Stimulated activated CD4-positive, alpha-beta T cell treated with anti-CD3 and anti-CD28 coated beads, Interleukin-4, amount 100 ng/mL, for 48 hours (primary cell): ENCODE measurements at places on chromosomes 11 and 22.

GRCh38 chr22:19845054-19845722 is 9.5 kb downstream of the GNB1L start:
- no peak for DNase-seq

- DNase-seq: no peak
These were observed 46.1 kb downstream of the MICAL2 start for GRCh38 chr11:12156301-12157140.

GRCh38 chr22:41469218-41469851 is 418 bp downstream of the ACO2 start:
- peak; percentile 36 for DNase-seq

- no peak for DNase-seq
These were observed 25.9 kb upstream of the SCARF2 start for GRCh38 chr22:20463324-20464095.

DNA sequence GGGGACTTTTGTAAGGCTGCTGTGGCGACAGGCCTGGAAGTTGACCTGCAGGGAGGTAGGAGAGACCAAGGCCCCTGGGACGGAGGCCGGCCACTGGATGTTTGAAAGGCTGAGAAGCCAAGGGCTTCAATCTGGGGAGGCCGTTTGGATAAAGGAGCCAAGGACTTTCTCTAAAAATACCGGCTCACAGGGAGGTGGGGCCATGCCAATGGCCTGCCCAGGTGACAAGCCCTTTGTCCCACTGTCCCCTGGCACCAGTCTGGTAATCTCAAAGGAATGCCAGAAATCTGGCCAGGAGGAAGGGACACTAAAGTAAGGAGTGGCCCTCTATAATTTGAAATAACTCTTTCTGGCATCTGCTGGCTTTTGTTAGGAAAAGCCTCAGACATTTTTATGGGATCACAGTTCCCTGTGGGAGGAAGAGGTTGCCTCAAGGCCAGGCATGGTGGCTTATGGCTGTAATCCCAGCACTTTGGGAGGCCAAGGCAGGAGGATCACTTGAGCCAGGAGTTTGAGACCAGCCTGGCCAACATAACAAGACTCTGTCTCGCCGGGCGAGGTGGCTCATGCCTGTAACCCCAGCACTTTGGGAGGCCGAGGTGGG is 1.9 kb upstream of the CHKA start:
- DNase-seq: no peak

- no peak for DNase-seq
These were observed 674.1 kb downstream of the OPCML start for GRCh38 chr11:132858223-132858622.

GRCh38 chr11:122521626-122522025 is 133.9 kb upstream of the UBASH3B start:
- DNase-seq: no peak

DNA sequence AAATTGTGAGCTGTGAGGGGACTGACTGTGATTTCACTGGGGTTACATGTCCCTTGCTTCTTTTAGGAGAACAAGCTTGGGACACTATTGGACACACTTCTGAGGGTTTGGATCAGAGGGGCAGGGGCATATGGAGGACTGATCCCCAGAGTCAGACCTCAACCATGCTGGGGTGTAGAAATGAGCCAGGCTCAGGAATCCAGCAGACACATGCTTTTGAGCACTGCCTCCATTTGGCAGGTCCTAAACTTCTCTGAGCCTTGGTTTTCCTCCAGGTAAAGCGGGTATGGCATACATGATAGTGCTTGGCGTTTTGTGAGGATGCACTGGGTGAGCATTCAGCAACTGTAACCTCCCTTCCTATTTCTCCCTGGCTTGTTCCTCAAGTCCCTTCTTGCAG is 74.7 kb downstream of the ADAMTS15 start:
- DNase-seq: no peak

- no peak for DNase-seq
These were observed 569.9 kb upstream of the CADM1 start for GRCh38 chr11:116073854-116074837.

GRCh38 chr11:85787168-85787567 is 23.8 kb downstream of the SYTL2 start:
- no peak for DNase-seq

- no peak for DNase-seq
These were observed 103.4 kb upstream of the ASPHD2 start for GRCh38 chr22:26325641-26326040.

GRCh38 chr11:73795925-73796632 is 8.4 kb downstream of the MRPL48 start:
- no peak for DNase-seq

GRCh38 chr22:42962295-42963230 is 52.4 kb downstream of the PACSIN2 start:
- no peak for DNase-seq

DNA sequence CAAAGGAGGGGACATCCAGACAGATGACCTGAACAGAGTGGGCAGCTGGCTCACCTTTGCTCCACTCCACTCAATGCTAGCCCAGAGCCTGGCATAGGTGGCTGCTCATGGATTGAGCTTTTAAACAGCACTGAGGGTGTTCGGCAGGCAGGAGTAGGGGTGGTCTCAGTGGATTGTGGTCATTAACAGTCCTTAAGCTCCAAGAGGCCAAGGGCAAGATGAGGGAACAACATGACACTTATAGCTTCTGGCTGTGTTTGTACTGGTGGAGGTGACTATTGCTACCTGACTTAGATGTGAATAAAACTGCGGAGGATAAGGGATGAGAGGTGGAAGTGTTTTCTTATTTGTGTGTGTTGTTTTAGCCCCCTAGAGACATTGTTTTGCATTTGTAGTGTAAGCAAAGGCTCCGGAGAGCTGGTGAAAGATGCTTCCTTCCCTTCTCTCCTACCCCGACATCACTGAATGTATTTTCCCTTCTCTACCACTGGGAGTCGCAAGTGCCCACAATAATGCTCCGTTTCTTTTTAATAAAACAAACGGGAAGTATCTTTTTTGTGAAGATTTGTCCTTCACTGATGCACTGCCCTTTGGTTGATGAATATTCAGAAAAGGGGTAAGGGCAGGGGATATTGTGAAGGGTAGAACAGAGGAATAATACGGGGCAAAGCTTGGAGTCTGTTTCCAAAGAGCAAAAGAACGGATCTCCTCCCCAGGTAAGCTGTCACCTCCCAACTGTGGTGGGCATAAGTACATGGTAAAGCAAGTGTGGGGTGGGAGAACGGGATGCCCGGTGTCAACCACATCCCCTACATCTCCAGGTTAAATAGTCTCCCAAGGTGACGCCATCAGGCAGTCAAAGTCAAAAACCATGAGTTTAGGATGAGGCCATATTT is 27.5 kb upstream of the MTNR1B start:
- DNase-seq: peak; percentile 2

DNA sequence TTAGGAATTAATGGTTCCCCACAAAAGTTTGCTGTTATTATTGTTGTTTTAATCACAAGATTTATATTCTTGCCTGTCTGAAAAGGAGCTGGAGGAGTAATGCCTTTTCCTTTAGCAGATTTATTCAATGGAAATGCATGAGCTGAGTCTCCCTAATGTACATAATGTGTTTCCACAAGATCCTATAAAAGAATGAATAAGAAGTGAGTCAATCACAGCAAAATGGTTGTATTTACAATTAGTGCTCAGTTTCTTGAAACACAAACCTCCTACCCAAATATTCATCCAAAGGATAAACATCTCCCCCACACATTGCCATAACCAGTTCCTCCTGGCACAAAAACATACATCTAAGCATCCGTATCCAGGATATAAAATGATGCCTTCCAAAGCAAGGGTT is 33.3 kb downstream of the ME3 start:
- DNase-seq: no peak

- no peak for DNase-seq
These were observed 19.4 kb downstream of the RNF185 start for GRCh38 chr22:31179345-31179744.

- no peak for DNase-seq
These were observed 58.1 kb downstream of the CHRDL2 start for GRCh38 chr11:74672956-74673692.

DNA sequence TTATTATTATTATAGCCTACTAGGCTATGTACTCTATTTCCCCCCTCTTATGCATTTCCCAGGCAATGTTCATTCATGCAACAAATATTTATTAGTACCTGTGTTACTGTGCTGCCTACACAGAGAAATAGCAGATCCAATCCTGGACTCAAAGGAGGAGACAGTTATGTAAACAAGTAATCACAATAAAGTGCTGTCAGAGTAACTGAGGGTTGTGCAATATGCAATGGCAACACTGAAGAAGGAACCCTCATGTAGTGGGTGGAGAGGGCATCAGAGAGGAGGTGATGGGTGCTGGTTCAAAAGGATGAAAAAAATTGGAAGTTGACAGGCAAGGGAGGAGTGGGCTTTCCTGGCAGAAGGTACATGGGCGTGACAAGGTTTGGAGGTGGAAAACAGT is 886 bp upstream of the P4HA3 start:
- DNase-seq: no peak

DNA sequence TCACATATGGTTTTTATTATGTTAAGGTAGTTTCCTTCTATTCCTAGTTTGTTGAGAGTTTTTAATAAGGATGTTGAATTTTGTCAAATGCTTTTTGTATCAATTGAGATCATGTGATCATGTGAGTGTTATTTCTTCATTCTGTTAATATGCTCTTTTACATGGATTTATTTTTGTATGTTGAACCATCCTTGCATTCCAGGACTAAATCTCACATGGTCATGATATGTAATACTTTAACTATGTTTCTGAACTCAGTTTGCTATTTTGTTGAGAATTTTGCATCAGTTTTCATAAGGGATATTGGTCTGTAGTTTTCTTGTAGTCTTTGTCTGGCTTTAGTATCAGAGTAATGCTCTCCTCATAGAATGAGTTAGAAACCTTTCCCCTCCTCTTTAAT is 43.2 kb downstream of the KCNQ1 start:
- DNase-seq: no peak

- DNase-seq: no peak
These were observed 713.9 kb downstream of the BRD1 start for GRCh38 chr22:49113758-49114157.

DNA sequence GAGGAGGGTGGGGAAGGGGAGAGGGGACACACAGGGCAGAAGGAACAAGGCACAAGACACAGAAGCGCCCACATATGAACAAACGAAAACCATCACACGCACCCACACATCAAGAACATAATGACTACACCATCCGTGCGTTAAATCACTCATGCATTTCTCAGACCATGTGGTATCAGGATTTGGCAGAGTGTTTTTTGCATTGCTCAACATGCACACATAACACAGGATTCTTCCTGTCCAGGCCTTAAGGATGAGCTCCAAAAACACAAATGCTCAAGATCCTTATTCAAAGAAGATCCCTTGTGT is 309.5 kb downstream of the CADM1 start:
- no peak for DNase-seq

DNA sequence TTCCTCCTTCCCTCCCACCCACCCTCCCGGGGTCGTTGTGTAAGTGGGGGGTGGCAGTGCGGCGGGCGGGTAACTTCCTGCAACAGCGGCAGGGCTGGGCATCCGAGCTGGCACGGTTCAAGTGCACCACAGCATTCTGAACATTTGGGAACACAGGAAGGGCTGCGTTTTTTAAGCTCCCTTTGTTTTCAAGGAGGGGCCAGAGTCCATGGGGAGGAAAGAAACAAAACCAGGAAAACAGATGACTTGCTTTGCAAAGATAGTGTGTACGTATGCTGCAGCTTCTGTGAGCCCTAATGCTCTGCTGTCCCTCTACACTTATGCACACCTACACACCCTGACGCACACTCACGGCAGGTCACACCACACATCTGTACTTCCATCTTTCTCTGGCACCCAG is 152.5 kb downstream of the FBXO7 start:
- DNase-seq: no peak

DNA sequence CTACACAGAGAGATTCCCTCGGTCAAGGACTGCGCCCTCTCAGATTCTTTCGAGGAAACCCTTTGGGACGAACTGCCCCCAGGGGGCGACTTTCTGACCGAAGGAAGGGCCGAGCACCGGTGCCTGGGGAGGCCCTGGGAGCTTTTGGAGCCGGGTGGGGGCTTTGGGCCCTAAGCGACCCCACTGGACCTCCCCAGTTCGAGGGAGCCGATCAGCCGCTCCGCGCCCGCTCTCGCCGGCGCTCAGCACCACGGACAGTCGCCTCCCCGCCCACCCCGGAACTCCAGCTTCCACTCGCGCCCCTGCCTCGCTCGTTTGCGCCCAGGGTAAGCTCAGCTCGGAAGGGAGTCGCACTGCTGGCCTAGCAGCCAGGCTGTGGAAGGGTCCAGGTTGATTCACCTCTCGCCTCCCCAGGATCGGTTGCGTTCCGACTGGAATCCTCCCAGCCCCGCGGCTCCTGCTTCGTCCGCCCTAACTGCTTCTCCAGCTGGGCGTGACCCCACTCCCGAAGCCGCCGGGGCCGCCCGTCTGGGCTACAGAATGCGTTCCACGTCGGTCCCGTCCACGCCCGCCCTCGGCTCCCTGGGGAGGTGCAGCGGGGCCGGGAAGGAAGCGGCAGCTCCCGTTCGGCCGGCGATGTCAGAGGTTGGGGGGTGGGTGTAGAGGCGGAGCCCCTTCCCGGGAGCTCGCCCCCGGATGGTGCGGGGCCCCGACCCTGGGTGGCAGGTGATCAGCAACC is 428 bp downstream of the SCN3B start:
- peak; percentile 25 for DNase-seq

GRCh38 chr11:40797981-40798380 is 661.5 kb downstream of the LRRC4C start:
- DNase-seq: no peak

- DNase-seq: no peak
These were observed 23.6 kb downstream of the KCNJ4 start for GRCh38 chr22:38431266-38432010.

DNA sequence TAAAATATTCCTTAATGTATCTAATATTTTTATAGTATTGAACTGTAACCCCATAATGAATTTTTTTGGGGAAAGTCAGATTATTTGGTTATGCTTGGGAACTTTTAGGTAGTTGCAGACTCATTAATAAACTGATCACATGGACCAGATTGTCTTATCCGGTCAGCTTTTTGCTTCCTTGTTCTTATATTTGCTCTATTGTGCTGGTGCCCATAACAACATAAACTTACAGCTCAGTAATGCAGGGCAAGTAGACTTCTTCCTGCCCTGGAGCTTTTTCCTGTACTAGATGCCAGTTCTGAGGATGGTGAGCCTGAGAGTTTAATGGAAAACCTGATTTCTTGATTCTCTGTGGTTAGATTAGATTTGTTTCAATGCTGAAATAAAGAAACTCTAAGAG is 53.2 kb downstream of the MTMR3 start:
- no peak for DNase-seq

DNA sequence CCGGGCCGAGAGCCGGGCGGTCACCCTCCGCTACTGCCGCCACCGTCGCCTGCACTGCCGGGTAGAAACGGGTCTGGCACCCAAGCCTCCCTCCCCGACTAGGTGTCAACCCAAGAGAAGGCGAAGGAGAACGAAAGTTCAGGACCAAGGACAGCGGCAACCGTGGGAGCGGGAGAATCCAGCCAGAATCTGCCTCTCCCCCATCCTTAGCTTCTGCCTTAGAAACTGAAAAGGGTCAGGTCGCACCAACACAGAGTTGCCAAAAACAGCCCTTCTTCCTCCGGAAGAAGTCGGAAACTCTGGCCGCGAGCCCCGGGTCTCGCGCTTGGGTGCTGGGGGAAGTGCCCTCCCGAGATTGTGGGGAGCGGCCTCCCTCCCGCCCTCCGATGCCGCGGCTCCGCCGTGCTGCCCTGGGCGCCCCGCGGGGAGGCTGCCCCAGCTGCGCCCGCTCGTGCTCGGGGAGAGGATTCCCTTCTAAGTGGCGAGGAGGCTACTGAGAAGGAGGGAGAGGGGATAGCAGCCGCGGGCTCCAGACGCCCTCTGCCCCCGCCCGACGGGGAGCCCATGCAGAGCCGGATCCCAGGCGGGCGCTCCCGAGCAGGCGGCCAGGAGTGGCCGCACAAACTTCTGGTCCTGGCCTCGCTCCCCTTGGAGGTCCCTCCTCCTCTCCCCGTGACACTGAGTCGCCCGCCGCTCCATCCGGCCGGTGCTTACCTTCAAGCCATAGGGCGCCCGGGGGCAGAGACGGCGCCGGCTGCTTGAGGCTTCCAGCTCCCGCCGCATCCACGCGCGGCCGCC is 637 bp downstream of the DRD2 start:
- peak; percentile 33 for DNase-seq
